Natural killer cell treated with Interleukin-12 subunit alpha and Interleukin-12 subunit beta and Interleukin-15 and Interleukin-18, amount 100 ng/mL, for 72 hours (primary cell): ENCODE measurements at places on chromosomes 7 and 10. TPM values are rescaled to one million over a fixed set of nuclear protein-coding genes. Genes with fewer than 3 reads are reported as not detected.

PLXNA4 gene
- 0.14 TPM for total RNA-seq

MUC12 gene
- not detected for total RNA-seq

OLAH gene
- 0.89 TPM for total RNA-seq

CDK5 gene
- 16.2 TPM for total RNA-seq

TMEM184A gene
- not detected for total RNA-seq

CARD11 gene
- total RNA-seq: 80.8 TPM

TRPV5 gene
- total RNA-seq: not detected

PRSS37 gene
- total RNA-seq: not detected

SNCG gene
- not detected for total RNA-seq

USP6NL gene
- 2.0 TPM for total RNA-seq

MCM10 gene
- total RNA-seq: 120 TPM

IL2RA gene
- 1,187 TPM for total RNA-seq

JAKMIP3 gene
- total RNA-seq: not detected

HECW1 gene
- not detected for total RNA-seq

HOXA9 gene
- total RNA-seq: not detected

RSPH10B2 gene
- total RNA-seq: 0.53 TPM

ASZ1 gene
- not detected for total RNA-seq

GARIN1A gene
- 4.3 TPM for total RNA-seq

PRSS2 gene
- not detected for total RNA-seq

TSPAN33 gene
- total RNA-seq: 74.0 TPM

GRM3 gene
- total RNA-seq: not detected

NOM1 gene
- 28.9 TPM for total RNA-seq
